ENCODE measurements at places on chromosomes 5 and 9. TPM values are rescaled to one million over a fixed set of nuclear protein-coding genes. Genes with fewer than 3 reads are reported as not detected.

DNA sequence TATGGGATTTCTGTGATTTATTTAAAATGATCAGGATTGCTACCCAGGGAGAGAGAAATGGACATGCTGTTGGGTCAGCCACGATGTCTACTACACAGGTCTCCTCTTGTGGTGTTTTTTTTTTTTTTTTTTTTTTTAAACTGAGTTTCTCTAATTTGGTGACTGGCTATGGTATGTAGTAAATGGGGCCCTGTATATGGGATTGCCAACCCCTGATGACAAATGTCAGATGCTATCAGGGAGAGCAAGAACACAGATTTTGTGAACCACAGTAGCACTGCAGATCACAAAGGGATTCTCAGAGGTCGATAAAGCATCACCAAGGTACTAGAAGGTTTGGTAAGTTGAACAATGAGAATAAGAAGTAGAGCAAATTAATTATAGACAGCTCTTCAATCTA lies 16.5 kb upstream of the TNFAIP8 start:
- DNase-seq, result no peak

DNA sequence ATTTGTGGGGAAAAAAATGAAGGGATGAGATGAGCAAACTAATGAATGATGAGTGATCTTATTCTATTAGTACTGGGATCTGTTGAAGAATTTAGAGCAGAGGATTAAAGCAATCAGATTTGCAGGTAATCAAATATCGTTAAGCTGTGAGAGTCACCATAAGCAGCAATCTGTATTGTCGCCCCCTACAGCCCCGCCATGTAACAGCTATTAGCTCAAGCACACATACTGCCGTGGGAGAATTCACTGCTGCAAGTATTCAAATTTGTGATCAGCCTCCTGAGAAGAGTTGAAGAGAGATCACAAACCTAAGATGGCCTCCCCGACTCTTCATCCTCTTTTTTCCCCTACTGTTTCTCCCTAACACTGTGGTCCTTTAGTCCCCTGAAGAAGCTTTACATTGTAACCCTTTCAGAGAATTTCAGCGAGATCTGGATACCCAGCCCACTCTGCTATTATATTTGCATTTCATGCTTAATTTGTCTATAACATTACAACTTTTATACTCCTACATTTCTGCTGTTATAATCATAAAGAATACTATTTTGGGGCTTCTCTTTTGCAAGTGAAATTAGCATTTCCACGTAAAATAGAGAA lies 28.5 kb upstream of the PHF24 start:
- peak; percentile 68 for DNase-seq

- DNase-seq, result no peak
Measured at GRCh38 chr9:90559075-90560073, 83.2 kb downstream of the DIRAS2 start.

DNA sequence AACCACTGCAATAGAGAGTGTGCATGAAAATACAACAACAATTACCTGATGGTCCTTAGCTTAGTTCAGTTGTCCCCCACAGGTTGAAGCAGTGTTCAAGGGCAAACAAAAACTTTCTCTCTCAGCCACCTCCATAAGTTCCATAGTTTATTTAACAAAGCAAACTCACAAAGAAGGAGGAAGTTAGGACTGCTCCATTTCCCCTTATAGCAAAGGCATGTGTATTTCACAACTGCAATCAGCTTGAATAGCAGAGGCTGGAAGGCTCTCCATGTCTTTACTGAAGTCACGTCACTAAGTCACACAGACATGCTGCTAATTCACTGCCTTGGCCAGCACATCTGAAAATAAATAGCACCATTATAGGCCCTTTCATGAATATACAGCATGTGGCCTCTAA lies 43.3 kb downstream of the DOCK8 start:
- no peak for DNase-seq

DNA sequence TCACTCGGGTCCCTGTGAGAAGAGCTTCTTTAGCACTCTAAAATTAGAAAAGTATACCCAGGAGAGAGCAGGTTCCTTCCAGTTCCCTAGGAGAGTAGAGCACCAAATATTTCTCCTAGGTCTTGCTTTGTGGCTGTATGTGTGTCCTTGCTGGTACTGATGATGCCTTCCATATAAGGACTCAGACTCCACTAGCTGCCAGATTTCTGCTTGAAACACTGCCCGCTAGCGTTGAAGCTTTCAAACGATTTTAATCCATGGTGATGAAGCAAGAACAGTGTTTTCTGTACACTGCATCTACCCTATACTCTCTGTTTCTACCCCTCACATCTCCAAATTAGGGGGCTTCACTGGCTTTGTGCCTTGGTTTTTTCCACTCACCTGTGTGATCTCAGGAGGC lies 2.4 kb upstream of the SMC2 start:
- DNase-seq, result no peak

DNA sequence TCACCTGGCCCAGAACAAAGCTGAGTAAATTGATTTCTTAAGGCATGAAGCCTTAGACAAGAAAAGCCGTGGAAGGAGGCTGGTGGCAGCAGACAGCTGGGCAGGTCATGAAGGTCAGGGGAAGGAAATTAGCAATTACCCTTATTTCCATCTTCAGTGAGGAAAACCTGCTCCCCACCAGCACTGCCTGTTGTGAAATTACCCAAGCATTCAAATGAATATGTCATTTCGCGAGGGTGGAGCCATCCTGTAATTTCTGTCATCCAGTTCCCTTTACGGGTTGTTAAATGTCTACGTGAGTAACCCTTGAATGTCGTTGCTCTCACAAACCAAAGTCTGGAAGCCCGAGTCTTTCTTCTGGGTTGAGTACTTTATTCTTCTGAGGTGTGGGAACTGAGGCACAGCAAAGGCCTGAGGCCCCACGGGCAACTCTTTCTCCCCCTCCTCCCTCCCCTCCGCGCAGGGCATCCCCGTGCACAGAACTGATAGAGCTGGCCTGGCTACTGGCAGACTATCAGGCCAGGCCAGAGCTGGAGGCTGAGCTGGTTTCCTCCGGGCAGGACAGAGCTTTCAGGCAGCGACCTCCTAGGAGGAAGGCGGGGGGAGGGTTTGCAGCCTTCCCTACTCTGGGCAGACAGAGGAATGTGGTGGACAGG lies 22.0 kb upstream of the AK3 start:
- peak; percentile 52 for DNase-seq

DNA sequence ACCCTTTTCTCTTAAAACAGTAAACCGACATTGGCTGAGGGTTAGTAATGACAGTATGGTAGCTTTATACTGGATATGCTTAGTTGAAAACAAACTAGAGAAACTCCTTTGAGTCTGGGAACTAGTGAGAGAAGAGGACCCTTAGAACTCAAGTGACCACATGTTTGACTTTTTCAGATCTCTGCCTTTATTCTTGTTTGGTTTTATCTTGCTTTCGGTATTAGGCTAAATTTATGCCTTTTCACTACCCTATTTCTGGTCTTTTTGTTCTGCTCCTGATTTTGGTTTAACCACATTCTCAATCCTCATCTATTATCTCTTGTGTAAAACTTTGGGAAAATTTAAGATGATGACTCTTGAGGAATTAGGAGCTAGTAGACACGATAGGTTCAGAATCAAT lies 11.0 kb downstream of the SNAPC3 start:
- DNase-seq, result no peak

GRCh38 chr9:91273853-91274552 lies 87.7 kb downstream of the AUH start:
- DNase-seq, result no peak

GRCh38 chr9:33249983-33250382 lies 10.0 kb downstream of the SPINK4 start:
- DNase-seq, result no peak

- DNase-seq, result no peak
Measured at GRCh38 chr9:112750764-112751055, 150 bp downstream of the SNX30 start.

DNA sequence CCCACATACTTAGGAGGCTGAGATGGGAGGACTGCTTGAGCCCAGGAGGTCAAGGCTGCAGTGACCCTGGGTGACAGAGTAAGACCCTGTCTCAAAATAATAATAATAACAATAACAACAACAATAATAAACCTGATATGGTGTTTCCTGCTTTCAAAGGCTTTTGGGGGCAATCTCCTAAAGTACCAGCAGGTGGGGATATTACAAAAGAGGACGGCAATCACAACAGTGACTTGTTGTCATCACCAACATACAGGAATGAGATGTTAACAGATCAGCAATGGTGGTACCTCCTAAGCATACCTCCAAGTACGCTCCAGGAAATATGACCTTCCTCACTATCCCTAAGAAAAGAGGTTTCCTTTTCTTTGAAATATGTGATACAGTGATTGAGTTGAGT lies 91.1 kb upstream of the RNF180 start:
- DNase-seq, result peak; percentile 14

GRCh38 chr5:158373608-158374395 lies 514.9 kb upstream of the CLINT1 start:
- no peak for DNase-seq

- no peak for DNase-seq
Measured at GRCh38 chr5:68458416-68459021, 243.0 kb downstream of the PIK3R1 start.

DNA sequence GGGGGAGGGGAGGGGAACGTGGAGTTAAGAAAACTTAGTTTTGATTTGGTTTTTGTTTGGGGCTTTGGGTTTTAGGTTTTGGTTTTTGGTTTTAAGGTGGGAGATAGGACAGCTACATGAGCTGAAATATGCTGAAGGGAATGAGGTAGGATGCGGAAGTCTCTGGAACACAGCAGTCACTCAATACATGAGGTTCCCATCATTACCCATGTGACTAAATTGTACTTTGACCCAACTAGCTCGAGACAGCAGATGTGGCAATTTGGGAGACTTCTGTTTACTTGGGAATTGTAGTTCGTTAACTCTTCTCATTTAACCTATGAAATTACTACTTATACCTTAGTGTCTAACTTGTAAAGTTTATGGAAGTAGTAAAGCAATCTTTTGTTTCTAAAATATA lies 124.2 kb downstream of the TLE1 start:
- DNase-seq, result no peak

DNA sequence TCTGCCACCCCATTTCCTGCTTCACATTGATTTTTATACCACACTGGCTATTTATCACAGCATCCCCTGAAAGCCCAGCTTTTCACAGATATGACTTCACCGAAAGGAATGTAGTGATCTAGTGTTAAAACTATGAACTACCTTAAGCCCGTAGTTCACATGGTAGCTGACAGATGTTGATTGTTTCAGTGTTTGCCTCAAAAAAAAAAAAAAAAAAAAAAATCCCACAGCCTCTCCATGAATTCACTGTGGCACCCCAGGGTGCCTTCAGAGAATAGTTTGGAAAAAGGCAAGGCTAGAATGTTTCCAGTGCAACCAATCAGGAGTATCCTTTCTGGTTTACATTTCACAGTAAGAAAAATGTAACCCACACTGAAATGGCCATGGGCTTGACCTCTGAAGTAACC lies 37.1 kb downstream of the GLIS3 start:
- DNase-seq, result no peak

GRCh38 chr5:113513384-113514288 lies at the start of gene YTHDC2:
Gene YTHDC2, plus strand, starts transcription at chr5:113513694. Its CDS starts 202 bp downstream, at chr5:113513896.
- DNase-seq, result peak; percentile 82

DNA sequence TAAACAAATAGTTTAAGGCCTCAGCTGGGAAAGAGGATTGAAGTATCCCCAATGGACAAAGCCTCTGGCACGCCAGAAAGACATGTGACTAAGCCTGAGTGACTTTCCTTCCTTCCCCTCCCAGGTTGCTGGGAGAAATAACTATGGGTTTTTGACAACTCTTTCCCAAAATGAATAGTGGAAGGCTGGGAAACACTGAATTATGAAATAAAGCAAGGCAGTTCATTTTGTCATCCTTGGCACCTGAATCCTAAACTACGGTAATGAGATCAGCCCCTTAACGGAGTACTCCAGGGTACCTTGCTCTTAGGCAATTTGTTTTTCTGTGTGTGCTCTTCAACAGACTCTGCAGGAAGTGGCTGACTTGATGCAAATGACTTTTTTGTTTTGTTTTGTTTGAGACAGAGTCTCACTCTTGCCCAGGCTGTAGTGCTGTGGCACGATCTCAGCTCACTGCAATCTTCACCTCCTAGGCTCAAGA lies 75.2 kb downstream of the LMNB1 start:
- no peak for DNase-seq

GRCh38 chr9:109411798-109412352 lies 86.2 kb downstream of the PTPN3 start:
- DNase-seq, result no peak

DNA sequence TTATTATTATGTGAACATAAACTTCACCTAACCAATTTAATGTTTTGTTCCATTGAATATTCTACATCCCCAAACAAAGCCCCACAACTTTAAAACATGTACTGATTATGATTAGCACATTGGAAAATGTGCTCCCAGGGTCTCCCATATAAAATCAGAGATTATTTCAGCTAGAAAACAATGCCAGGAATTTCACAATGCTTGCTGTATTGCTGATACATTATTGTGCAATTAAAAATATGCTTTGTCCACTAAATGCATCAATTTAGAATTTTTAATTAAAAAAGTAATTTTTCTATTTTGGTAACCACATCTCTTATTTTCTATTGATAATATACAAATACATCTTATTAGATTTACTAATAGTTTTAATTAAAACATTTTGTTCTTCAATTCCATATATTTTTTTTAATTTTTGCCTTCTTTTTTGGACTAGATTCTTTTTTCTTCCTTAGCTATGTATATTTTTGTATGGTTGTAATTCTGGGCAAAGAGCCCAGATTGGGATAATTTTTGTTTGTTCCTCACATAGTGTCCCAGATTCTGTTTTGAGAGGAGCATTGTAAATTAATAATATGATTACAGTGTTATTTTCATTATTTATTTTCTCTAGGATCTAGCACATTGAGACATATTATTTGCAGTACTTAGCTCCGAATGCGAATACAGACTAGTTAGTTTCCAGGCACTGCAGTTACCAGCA lies 241.5 kb upstream of the CDH18 start:
- DNase-seq, result no peak

DNA sequence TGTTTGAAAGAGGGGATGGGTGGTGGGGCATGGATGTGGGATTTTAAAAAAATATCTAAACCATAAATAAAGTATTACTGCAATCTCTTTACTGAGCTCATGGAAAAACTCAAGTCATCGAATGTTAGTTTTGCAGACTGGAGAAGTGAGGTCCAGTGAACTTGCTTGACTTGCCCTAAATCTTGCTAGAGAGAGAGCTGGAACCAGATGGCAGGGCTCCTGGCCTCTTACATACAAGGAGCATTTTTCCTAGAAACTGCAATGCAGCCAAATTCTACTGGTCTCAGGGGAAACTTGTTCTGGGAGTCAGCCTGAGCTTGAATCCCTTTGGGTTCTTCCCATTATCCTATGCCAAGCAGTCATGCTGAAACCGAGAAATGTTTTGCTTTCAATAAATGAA lies 2.9 kb upstream of the TGFBI start:
- DNase-seq, result no peak

Gene SEMA4D
- total RNA-seq, result 60.5 TPM

Gene GRXCR2
- not detected for total RNA-seq

Gene CARTPT
- not detected for total RNA-seq

Gene ADGRD2
- 1.6 TPM for total RNA-seq

Gene WNT8A
- total RNA-seq, result not detected

Gene ZDHHC21
- total RNA-seq, result 7.3 TPM

Gene TAL2
- not detected for total RNA-seq

Gene LHX6
- 1.5 TPM for total RNA-seq

Gene SLC6A19
- not detected for total RNA-seq

Gene CDKN2AIPNL
- 54.3 TPM for total RNA-seq

All from WTC11 (cell line).